ENCODE measurements at places on chromosomes 2 and 18. TPM values are rescaled to one million over a fixed set of nuclear protein-coding genes. Genes with fewer than 3 reads are reported as not detected.
A peak's percentile ranks its signal among the peaks of the same experiment; 100 is the strongest.

Gene REG3G
- total RNA-seq = not detected

Gene FBLN7
- 1.7 TPM for total RNA-seq

Gene PRKAG3
- total RNA-seq = not detected

Gene WDCP
- 9.1 TPM for total RNA-seq

Gene ASIC4
- not detected for total RNA-seq

Gene EFR3B
- 0.83 TPM for total RNA-seq

DNA sequence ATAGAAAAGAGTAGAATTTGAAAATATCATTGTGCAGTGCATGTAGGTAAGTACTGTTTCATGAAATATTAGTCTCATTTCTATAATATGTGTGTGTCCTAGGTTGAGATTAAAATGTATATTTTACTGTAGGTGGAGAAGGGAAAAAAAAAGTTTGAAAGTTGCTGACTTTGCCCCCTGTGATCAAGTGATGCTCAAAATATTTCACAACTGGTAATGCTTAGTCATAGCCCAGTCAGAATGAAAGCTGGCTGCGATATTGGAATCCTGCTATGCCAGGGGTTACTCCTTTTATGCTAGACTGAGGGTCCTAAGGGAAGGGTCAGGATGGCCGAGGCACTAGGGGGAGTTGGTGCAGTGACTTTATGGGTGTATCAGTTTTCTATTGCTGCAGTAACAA is 19.5 kb upstream of the CFAP36 start:
- no peak for DNase-seq

DNA sequence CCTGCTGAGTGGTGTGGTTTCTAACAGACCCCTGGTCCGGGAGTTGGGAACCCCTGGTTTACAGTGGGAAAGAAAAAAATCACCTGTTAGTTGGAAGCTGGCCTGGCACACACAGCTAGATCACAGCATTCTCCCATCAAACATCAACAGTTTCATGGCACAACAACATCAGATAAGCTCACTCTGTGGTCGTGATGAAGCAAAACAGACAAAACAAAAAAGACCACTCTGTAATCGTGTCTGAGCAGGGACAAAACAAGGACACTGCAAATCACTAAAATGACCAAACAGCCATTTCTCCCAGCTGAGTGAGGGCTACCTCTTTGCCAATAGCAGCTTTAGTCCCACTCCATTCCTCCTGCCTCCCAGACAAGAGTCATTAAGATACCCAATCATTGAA is 9.0 kb upstream of the IMPACT start:
- DNase-seq = no peak

- no peak for DNase-seq
Measured at GRCh38 chr2:232835687-232836208, 34.3 kb upstream of the SNORC start.

DNA sequence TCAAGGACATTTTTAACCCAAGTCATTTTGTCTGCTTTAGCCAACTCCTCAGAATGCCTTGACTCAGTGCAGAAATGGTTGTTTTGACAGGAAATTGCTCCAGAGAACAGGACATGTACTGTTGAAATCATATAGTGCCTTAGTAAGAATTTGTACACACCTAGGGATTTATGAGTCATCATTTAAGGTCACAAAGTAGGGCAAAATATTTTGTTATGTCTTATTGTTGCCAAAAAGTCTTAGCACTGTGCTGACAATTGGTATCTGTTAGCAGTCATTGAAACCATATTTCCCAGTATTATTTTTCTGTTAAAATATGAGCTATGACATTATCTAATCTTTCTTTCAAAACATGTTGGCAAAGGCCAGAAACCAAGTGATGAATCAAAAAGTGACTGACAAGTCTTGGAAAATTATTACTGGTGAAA is 104.5 kb downstream of the OSBPL6 start:
- DNase-seq = no peak

DNA sequence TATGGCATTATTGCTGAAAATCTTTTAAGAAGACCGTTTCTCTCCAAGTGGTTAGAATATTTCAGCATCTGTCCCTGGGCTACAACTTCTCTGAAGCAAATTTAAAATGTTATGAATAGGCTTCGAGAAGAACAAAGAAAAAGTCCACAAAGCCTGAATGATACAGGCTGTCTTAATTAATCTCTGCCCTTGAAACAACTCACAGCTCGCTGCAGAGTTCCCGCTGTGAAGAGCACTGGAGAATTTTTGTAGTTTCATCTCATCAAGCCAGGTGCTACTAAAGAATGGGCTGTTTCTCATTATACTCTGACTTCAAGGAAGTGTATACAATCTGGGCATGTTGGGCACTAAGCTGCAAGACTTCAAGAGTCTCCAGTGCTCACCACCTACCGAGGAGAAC is 67.6 kb downstream of the LAMA1 start:
- DNase-seq = peak; percentile 8

- no peak for DNase-seq
Measured at GRCh38 chr2:45505138-45505537, 105.9 kb downstream of the SRBD1 start.

DNA sequence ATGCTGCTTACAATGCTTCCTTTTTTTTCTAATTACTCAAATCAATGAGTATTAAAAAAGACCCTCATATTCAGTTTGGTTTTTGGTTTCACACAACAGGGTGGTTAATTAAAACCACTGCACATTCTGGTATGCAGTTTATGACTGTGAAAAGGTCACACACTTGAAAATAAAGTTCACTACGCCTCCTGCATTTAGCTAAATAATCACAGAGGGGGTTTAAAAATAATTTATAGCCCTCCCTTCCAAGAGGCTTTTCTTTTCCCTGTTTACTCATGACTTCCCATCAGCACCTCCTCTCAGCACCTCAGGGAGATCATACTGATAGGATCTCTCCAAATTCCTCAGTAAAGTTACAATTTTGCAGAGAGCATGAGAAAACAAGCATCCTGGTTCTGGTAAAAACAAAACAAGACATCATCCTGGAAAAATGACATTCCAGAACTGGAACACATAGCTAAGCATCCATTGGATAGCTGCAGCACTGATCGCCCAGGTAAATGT is 129.5 kb upstream of the TMEM200C start:
- no peak for DNase-seq

DNA sequence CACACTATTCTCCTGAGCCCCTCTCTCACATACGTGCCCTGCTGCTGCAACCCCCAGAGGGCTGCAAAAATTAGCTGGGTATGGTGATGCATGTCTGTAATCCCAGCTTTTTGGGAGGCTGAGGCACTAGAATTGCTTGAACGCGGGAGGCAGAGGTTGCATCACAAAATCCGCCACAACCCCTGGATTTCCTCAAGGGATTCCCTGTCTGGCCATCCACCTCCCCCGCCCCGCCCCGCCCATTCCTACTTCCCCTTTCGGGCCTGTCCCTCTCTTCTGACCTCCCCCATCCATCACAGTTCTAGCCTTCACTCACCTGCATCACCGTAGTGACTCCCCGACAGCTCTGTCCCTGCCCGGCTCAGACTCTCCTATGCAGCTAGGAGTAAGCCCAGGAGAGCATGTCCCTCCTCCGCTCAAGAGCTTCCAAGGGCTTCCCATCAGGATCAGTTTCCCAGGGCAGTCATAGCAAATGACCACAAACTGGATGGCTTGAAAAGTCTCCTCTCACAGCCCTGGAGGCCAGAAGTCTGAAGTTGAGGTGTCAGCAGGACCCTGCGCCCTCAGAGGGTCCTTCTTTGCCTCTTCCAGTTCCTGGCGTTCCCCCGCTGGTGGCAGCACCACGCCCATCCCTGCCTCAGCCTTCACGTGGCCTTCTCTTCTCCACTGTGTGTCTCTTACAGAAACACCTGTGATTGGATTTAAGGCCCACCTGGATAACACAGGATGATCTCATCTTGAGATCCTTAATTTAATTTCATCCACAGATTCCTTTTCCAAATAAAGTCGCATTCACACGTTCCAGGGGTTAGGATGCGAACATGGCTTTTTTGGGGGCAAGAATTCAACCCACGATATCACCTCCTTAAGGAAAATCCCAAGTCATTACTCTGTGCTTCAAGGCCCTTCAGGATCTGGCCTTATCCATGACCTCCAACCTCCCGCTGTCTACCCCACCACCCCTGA is 58.5 kb downstream of the HS1BP3 start:
- no peak for DNase-seq

- no peak for DNase-seq
Measured at GRCh38 chr2:66435549-66435875, 587 bp downstream of the MEIS1 start.

DNA sequence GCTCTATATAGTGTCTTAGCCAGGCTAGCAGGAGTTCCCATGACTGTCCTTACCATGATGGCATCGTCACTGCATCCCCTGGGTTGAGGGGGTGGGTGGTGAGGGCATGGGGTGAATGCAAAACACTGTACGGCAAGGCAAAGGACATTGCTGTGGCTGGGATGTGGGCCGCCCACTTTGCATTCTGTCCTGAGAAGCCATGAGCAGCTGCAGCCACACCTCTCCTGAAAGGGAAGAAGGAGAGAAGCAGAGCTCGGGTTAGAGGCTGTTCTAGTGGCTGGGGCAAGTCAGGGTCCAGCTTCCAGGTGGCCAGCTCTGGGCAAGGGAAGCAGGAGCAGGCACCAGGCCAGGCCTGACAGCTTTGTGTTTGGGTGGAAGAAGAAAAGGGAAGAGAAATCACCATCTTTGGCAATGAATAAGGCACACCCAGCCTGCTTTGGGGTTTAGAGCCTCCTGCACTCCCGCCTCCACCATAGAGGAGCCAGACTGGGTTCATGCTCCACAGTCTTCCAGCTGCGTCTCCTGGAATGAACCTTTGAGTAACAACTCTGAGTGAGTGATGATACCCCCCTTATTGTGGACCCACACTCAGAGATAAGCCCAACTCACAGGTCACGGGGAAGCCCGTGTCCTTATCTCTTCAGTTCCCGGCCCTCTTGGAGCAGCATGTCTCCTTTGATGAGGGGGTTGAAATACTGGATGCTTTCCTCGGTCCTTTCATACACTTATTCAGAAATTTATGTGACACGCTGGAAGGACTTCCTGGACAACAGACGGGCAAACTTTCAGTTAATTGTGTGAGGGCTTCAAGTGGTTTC is 63.4 kb downstream of the INPP4A start:
- no peak for DNase-seq

Measured in esophagus muscularis mucosa (tissue), 4 donors.